ENCODE measurements at places on chromosomes 2 and 18.
A peak's percentile ranks its signal among the peaks of the same experiment; 100 is the strongest.

- no peak for DNase-seq
Measured at GRCh38 chr2:18583905-18584607, 5.3 kb downstream of the NT5C1B start.

DNA sequence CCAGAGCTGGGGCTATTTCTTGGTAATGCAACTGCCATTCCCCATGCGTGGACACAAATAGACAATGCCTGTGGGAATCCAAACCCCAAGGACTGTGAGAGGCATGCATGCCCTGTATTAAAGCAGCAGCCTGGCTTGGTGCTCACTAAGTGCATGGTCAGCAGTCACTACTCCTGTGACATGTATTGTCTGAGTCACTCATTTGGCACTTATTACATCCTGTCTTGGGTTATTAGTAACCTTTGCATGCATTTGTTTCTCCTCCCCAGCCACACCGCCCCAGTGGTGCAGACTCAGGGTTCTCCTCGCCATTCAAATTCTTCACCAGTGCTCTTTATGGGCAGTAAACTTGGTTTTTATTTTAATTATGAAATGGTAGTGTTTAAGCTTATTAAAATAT, 30.2 kb downstream of the PRKCE start:
- no peak for DNase-seq

DNA sequence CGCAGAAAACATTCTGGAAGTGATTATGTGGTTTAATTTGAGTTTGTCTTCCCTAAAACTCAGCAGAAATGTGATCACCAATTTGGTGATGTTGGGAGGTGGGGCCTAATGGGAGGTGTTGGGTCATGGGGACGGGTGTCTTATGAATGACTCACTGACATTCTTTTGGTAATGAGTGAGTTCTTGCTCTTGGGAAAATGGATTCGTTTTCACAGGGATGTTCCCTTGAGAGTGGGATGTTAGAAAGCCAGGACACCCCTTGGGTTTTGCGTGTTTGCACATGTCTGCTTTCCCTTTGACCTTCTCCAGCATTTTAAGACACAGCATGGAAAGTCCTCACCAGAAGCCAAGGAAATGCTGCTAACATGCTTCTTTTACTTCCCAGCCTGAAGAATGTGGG, 321.5 kb upstream of the NT5C1B start:
- no peak for DNase-seq

GRCh38 chr18:46253498-46253897, 149.3 kb downstream of the HAUS1 start:
- DNase-seq = no peak

DNA sequence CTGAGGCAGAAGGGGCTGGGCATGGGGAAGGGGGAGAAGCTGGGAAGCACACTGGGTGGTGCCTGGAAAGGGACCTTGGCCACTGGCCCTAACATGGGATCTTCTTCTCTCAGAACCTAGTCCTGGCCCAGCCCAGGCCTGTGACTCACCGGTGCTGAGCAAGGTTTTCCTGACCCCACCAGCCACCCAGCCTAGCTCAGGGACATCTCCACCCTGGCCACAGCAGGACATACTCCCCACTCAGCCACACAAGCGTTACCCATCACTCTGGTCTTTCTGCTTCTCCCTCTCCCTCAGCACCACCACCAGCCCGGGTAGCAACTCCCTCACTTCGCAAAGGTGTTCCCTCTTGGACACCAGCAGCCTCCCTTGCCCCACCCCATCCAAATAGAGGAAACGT, 22.8 kb downstream of the TNS1 start:
- DNase-seq = no peak

GRCh38 chr2:32882816-32883810, 63.6 kb upstream of the LTBP1 start:
- DNase-seq = no peak

DNA sequence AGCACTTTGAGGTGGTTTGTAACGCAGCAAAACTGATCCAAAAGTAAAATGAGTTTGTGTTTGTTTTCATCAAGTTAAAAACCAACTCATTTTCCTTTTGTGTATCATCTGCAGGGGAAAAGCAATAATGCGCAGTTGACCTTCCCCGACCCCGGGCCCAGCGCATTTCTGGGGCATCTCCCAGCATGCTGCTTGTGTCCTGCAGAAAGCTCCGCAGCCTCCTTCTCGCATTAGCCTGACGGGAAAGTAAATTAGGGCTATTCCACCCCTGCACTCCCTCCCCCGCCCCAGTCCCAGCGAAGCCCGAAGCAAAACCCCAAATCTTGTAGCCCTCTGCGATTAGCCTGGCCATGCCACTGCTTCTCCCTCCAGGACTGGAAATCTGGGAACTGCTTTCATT, 82.0 kb upstream of the PPM1B start:
- DNase-seq = no peak

GRCh38 chr18:31261792-31262582, 56.0 kb upstream of the DSG1 start:
- no peak for DNase-seq

DNA sequence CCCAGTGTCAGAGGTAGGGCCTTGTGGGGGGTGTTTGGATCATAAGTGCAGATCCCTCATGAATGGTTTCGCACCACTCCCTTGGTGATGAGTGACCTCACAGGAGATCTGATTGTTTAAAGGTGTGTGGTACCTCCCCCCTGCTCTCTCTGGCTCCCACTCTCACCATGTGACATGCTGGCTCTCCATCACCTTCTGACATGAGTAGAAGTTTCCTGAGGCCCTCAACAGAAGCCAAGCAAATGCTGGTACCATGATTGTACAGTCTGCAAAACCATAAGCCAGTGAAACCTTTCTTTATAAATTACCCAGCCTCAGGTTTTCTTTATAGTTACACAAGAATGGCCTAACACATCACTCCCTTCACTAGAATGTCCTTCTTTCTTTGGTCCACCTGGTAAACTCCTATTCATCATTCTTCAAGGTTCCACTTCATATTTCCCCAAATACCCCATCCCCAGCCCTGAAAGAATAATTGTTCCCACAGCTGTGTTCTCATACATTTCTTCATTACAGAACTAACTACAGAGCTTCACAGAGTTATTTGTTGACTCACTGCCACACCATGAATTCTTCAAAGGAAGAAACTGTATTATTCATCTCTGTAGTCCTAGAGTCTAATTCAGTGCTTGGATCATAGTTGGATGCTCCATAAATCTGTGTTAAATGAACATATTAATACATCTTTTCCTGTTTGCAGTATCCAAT, 81.2 kb upstream of the STK17B start:
- DNase-seq = no peak

- DNase-seq = peak; percentile 10
Measured at GRCh38 chr2:136238286-136239078, 120.5 kb upstream of the CXCR4 start.

DNA sequence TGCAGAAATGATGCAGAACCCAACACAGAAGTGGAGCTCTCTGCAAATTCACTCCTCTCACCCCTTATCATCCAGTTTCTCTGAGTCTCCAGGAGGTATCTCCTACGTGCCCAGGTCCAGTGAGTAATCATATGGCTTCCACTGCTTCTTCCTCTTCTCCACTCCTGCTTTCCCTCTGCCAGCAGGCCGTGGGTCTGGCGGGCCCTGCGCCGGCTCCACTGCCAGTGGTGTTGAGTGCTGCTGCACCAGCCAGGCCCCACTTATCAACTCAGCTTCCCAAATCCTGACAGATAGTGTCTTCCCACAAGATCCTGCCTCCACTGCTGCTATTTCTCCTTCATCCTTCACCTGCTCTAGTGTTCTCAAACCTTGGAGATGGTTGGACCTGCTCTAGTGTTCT, 227.6 kb upstream of the PARD3B start:
- DNase-seq = no peak

DNA sequence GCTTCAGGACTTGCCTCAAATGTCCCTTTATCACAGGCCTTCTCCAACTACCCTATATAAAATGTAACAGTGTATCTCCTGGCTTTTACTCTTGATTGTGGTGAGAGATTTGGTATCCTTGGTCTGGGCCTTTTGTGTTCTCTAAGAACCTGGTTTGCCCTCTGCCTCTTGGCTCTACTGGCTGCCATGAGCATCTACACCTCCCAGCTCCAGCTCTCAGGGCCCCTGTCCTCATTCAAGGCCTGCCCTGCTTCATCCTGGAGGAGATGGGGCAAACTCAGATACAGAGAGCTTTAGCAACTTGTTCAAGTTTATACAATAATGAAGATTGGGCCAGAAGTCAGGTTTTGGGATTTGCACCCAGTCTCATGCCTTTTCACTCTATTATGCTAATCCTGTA, 45.0 kb downstream of the QPCT start:
- DNase-seq = no peak
